ENCODE measurements at places on chromosomes 16 and 17.

DNA sequence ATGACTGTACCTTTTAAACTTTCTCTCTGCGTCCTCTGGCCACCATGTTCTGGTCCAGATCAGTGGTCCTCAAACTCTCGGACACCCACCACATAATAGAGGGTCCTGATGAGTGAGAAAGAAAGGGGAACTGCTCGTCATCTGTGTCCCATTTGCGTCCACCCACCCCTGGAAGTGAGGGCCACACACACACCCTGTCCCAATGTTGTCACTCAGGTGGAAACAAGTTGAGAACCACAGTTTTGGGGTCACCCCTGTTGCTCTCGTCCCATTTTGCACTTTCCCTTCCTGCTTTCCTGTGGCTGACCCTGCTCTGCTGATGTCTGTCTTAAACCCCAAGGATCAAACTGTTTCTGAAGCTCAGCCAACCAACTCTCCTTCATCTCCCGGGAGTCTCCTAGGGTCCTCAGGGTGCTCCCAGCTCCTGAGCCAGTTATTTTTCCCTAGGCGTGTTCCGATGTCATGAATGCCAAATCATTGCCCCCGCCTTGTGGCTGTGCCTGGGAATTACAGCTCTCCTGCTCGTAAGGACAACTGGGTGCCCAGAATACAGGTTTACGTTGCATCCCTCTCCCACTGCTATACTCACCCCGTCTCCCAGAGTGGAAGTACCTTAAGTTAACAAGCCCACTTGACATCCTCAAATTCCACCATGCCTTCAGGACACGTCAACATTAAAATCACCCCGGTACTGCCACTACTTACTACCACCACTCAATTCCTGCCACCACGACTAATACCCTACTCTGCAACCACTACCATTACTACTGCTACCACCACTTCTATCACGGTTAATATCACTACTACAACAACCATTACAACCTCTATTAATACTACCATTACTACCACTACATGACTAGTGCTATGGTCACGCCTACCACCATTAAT, 26.0 kb upstream of the HNF1B start:
- DNase-seq: peak; percentile 35

DNA sequence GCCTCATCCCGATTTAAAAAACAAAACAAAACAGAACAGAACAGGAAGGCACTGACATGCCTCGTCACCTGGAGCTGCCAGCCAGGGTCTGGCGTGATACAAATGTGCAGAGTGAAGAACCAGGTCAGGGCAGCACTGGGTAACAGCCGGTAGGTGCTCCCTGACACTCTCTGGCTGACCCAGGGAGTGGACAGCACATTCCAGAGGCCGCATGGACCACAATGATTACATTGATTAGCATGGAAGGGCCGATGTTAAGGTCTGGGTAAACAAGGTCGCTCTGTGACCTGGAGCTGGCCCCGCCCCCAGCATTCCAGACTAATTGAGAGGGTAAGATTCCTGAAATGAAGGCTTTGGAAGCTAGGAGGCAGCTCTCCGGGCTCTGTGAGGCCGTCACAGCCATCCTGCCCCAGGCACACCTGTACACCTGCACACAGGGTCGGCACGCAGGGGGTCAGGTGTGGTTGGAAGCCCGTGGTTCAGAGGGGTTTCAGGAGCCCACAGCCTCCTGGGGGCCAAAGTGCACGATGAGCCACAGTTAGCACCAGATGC, 21.4 kb downstream of the PIEZO1 start:
- DNase-seq: no peak

GRCh38 chr17:46895171-46895570, 27.8 kb upstream of the GOSR2 start:
- DNase-seq: no peak

DNA sequence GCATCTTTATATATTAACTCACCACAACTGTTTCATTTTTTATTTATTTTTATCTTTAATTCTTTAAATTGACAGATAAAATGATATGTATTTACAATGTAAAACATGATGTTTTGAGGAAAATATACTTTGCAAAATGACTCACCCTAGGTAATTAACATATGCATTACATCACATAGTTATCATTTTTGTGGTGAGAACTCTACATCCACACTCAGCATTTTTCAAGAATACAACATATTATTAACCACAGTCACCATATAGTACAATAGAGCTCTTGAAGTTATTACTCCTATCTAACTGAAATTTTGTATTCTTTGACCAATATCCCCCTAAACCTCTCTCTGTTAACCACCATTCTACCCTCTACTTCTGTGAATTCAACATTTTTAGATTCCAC, 194.7 kb upstream of the KIF2B start:
- DNase-seq: no peak

DNA sequence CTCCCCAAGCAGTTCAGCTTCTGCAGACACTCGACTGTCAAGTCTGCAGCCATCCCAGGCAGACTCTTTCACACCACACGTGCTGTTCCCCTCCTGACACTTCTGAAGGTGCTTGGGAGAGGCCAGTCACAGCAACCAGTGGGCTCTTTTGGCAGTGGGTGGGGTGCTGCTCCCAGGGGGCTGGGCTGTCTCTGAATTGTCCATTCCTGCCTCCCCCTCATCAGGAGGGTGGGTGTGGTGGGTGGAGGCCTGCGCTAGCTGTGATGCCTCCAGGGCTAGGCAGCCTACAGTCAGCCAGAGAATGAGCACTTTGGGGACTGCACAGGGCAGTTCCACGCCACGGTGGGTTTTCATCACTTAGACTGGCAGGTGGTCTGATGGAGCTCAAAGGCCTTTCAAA, 10.3 kb downstream of the STARD3 start:
- DNase-seq: no peak

- DNase-seq: no peak
These were observed 15.6 kb downstream of the MRPS23 start for GRCh38 chr17:57834146-57834741.

DNA sequence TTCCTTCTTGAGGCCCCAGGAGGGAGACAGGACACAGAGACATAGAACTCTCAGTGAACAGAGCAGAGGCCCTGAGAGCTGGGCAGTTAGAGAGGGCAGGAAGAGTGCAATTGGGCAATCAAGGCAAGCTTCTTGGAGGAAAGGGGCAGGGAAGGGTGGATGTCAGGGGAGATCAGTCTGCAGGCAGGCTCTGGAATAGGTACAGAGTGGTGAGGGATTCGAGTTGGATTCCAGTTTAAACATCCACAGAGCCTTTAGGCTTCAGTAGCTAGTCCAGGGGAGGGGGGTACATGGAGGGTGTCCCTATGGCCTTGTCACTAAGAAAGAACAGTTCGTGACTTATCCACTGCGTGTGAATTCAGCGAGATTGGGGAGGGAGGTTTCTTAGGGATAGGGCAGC, 2.0 kb downstream of the PYY start:
- DNase-seq: no peak

- DNase-seq: no peak
These were observed 53.7 kb upstream of the LGALS9 start for GRCh38 chr17:27577121-27577761.

- no peak for DNase-seq
These were observed 2.0 kb upstream of the NAE1 start for GRCh38 chr16:66832661-66833305.

DNA sequence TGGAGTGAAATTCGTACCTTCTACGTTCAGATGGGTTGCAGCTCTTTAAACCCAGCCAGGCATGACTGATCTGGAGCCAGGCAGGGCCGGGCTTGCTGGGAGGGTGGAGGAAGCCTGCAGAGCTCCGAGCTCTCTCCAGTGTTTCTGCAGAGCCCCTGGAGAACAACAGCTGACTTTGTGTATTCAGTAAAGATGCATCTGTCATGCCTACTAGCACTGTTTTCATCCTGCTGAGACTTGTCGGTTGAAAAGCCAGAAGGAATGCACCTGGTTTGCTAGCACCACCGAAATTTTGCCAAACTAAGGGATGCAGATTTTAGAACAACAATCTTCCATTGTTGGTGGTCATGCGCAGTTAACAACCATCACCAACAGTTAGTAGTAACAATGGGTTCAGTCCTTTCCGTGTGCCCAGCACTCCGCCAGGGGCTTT, 22.4 kb upstream of the SCNN1B start:
- DNase-seq: no peak

DNA sequence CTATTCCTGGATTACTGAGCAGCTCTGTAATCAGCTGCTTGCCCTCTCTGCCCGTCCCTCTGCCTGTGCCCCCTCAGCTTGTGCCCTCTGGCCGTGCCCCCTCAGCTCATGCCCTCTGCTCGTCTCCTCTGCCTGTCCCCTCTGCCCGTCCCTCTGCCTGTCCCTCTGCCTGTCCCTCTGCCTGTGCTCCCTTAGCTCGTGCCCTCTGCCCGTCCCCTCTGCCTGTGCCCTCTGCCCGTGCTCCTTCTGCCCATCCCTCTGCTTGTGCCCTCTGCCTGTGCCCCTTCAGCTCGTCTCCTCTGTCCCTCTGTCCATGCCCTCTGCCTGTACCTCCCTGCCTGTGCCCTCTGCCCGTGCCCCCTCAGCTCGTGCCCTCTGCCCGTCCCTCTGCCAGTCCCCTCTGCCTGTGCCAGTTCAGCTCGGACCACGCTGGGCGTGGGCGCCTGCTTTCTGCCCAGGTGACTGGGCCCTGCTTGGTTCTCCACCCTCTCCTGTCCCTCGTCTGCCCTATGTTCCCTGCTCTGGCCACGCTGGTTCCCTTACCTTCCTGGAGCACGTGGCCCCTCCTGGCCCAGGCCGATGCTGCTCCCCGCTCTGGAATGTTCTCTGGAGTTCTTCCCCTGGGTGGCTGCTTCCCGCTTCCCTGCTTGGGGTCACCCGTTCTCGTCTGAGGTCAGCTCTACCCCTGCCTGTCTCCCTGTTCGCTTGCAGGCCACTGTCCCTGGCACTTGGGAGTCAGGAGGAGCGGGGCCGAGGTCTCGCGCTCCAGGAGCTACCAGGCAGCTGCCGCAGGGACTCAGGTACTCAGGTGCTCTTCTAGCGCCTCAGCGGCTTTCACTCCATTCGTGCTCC, 63.9 kb downstream of the BANP start:
- no peak for DNase-seq

DNA sequence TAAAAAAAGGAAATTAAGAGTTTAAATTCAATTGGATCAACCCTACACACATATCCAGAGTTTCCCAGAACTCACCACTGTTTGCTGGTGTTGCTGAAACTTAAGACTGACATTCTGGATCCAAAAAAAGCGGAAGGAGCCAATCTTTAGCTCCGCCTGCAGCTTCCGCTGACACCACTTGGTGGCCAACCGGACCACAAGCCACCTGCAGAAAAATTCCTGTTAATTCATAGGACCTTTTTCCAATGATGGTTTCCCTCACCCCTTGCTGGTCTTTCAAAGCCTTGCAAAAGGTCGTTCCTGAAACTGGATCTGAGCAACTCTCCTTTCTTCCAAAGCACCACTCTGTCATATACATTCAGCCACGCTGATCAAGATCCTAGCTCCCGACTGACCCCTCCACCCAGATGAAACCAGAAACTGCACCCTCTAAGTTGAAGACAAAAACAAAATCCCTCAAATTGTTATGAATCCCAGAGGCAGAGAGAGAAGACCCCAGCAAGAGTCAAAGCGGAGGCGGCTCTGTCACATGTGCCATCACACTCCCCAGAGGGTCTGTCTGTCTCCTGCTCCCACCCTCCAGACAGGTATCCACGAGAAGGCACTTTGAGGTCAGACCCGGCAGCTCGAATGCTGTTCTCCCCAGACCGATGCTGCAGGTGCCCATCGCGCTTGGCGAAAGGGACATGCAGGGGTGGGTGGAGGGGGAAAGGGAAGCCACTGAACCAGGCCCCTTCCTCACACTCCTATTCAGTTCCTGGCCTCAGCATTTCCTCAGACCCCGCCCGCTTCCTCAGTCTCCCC, 773 bp downstream of the BLTP2 start:
- peak; percentile 46 for DNase-seq

- no peak for DNase-seq
These were observed 13.1 kb downstream of the MAP3K3 start for GRCh38 chr17:63635290-63635689.

DNA sequence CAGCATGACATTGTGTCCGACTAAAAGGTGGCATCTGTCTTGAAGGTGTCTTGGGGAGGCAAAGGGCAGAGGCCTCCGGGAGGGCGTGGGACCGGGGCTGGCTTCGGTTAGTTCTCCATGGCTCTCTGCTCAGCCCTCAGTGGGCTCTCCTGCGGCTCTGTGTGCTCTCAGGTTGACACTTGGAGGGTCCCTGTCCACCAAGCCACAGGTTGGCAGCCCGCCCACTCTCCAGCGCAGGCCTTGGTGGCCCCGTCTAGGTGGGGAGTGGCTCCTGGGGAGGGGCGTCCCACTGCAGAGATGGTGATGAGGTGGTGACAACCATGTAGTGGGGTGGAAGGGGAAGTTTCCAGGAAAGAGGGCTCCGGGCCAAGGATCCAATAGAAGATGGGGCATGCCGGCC, 31.6 kb downstream of the ADGRG5 start:
- no peak for DNase-seq

DNA sequence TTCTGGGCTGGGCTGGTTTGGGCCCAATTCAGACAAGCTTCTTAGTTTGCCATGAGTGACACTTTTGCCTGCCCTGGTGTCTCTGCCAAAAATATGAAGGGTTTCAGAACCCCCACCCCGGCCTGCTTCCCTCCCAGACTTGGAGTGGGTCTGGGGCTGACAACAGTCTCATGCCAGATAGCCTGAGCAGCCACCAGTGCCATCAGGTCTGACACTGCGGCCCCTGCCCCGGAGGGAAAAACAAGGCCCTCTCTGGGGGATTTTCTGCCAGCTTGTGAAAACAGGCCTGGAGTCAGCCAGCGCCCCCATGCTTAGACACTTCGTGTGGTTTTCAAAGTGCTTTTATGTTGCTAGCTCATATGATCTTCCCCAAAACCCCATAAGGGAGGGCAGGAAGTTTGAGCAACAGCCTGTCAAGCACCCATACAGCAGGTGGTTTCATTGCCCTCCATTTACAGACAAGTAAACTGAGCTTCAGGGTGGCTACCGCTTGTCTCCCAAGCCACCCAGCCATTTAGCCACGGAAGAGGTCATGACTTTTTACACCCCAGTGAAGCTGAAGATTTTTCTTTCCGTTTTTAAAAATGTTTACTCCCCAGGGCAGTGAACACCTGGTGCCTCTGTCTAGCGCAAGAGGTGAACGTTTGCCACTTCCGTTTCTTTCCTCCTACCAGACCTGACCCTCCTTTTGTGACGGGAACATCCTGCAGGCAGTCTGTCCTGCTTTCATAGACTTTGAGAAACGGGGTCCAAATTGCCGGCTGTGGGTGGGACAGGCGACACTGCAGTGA, 300.6 kb downstream of the SEC14L1 start:
- DNase-seq: no peak

GRCh38 chr16:79439901-79440300, 160.6 kb downstream of the MAF start:
- DNase-seq: no peak

DNA sequence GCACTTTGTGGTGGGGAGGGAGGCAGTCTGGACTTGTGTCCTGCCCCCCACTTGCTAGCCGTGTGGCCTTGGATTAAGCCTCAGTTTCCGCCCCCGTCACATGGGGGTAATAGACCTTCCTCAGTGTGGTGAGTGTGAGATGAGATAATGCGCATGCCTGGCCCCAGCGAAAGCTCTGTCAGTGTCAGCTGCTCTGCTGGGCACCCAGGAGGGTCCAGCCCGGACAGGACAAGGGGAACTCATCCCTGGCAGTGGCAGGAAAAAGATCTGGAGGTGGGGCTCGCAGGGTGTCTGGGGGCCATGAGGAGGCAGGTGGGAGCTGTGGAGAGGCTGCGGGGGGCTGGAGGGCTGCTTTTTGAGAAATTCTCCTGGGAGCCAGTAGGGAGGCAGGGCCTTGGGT, 63.5 kb downstream of the SRCIN1 start:
- no peak for DNase-seq

- DNase-seq: no peak
These were observed 921.9 kb upstream of the EEF2KMT start for GRCh38 chr16:6019490-6019991.

All from amniotic stem cell (primary cell).